Jurkat, Clone E6-1 (cell line): ENCODE measurements at places on chromosomes 16 and 17.

DNA sequence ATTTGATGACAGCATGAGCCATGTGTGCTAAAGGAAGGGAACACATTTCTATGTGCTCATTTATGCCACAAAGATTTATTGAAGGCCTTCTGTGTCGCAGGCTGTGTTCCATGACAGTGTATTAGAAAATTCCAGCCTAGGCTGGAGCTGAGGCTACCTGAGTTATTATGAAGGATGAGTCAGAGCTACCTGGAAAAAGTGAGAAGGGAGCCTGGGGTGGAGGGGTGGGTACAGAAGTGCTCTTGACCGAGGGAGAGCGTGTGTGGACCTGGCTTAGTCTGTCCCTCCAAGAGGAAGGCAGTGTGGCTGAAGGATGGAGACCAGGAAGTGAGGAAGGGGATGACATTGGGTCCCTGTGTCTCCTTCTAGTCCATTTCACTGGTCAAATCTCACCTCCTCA lies 98.3 kb downstream of the N4BP1 start:
- no peak for DNase-seq

GRCh38 chr16:57748596-57748995 lies 13.0 kb downstream of the KATNB1 start:
- DNase-seq: no peak

DNA sequence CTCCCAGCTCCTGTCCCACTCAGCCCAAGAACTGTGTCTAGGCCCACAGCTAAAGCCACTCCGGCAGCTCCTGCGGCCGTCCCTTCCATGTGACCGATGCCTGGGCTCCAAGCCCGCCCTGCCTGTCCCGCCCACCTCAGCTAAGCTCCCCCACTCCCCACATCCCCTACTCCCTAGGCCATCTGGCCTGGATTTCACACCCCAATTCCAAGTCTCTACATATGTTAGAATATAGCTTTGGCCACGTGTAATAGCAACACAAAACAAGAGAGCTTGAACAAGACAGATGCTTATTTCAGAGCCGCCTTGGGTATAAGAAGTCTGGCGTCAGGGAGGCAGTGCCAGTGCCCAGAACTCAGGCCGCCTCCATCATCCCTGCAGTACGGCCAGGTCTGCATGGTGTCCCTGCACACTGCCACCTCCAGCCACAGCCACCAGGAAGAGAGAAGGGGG lies 30.0 kb upstream of the USP22 start:
- DNase-seq: no peak

DNA sequence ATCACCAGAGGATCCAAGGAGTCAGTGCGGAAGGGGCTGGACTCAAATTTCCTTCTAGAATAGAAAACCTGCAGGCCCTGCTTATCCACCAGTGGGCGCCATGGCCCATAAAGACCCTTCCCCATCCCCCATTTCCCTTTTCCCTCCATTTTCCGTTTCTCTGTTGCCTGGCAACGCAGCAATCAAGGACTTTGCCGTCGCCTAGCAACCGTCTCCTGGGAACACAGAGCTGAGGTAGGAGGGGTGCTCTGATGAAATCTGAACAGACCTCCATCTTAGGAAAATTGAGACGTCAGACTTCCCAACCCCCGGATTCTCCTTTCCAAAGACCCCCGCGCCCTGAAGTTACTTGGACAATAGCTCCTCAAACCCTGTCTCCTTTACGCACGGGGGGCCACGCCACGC lies 5.7 kb downstream of the DLG4 start:
- peak; percentile 88 for DNase-seq

DNA sequence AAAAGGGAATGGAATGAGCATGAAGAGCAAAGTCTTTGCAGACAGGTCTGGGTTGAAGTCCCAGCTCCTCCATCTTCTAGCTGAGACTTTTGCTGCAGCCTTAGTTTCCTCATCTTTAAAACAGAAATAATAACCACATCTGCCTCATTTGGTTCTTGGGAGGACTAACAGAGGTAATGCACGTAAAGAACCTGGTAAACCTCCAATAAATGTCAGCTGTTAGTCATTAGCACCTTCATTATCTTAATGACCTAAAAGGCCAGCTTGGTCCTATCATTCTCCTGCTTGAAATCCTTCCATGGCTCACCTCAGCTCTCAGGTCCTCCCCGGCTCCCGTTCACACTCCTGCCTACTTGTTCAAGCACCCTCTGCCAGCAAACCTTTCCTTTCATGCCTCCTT lies 51.8 kb downstream of the SKAP1 start:
- no peak for DNase-seq

DNA sequence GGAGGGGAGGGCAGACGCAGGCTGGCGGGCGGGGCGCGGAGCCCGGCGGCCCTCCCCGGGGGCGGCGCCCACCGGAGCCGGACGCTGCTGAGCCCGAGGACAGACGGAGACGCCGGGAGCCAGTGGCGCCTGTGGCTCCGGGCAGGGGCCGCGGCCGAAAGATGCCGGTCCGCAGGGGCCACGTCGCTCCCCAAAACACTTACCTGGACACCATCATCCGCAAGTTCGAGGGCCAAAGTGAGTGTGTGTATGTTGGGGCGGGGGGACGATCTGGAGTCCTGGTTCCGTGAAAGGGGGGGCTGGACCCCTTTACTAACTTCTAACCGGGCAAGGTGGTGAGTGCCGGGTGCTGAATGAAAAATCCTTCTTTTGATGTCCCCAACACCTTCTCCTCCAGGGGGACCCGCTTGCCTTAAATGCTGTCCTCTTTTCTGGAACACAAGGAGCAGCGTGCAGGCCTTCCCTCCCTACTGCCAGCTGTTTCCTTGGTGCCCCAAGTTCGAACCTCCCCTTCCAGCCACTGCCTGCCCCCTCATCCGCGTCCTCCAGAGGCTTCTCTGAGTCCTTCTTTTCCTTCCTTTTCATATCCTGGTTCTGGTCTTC lies at the start of gene KCNH6:
KCNH6 (plus strand) TSS at position 106 of the 603 bp plus-strand sequence; CDS start at position 162, 56 bp downstream.
- DNase-seq: no peak

GRCh38 chr16:58198022-58198683 lies at the start of gene CSNK2A2:
Gene CSNK2A2 (minus strand): TSS chr16:58198106. CDS start chr16:58197736, 370 bp downstream.
- peak; percentile 59 for DNase-seq
